ENCODE measurements at places on chromosomes 16 and 17.

- DNase-seq, result no peak
These were observed 28.9 kb downstream of the WIPF2 start for GRCh38 chr17:40247926-40248495.

- DNase-seq, result no peak
These were observed 13.1 kb upstream of the SREBF1 start for GRCh38 chr17:17849845-17850373.

- DNase-seq, result no peak
These were observed 14.5 kb upstream of the VWA3A start for GRCh38 chr16:22077700-22078313.

- no peak for DNase-seq
These were observed 1.9 kb upstream of the CPD start for GRCh38 chr17:30376621-30377452.

DNA sequence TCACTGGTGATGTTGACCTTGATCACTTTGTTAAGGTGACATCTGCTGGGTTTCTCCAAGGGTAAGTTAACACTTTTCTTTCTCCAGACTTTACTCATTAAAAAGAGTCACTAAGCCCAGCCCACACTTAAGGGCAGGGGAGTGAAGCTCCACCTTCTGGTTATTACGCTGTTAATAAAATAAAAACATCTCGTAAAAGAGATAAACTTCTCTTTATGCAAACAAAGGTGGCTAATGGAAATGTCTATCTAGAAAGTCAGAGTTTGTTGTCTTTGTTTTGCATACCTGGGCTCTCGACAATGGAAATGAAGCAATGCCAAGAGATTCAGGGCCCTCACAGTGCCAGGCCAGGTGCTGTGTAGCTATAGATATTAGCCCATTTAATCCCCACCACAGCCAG is 134.4 kb downstream of the ZFHX3 start:
- DNase-seq, result no peak

- DNase-seq, result no peak
These were observed 7.9 kb downstream of the SENP3 start for GRCh38 chr17:7569571-7569970.

GRCh38 chr17:41705271-41705991 is 6.7 kb upstream of the GAST start:
- DNase-seq, result no peak

DNA sequence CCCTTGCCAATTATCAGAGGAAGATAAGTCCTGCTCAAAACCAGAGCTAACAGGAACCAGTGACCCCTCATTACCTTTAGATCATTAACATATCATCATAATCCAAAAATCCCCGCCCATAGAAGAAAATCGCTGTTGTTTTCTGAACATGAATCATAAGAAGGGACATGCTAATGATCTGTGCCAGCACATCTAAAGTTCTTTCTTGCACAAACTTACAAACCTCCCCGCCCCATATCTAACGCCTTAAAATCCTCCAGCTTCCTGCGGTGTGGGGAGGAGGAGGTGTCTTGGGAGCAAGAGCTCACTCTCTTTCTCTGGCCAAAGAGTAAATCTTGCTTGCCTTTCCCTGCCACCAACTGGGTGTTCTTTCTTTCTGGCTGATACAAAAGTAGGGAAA is 78.3 kb downstream of the IRX3 start:
- DNase-seq, result no peak

- no peak for DNase-seq
These were observed 44.7 kb downstream of the SNX11 start for GRCh38 chr17:48152289-48152688.

GRCh38 chr17:46885415-46886309 is 34.3 kb downstream of the WNT9B start:
- no peak for DNase-seq

- no peak for DNase-seq
These were observed at the start of gene ADAP2 for GRCh38 chr17:30921544-30922196. Gene ADAP2, plus strand, starts transcription at chr17:30921945. Its CDS starts 70 bp downstream, at chr17:30922015.

DNA sequence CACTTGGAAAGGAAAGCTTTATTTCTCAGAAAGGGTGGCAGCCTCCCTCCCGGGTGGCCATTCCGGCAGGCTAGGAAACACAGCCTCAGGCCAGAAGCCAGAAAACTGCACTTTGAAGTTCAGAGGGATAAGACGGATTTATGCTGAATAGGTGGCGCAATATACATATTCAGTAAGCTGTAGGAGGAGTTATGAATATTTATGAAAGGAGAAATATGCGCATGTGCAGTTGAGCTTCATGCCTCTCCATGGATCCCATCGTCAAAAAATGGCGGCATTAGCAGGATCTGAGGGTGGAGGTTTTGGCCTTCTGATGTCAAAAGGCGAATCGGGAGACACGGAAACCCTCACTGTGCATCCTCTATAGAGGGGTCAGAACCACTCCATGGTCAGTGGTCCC is 82.3 kb downstream of the KATNIP start:
- no peak for DNase-seq

DNA sequence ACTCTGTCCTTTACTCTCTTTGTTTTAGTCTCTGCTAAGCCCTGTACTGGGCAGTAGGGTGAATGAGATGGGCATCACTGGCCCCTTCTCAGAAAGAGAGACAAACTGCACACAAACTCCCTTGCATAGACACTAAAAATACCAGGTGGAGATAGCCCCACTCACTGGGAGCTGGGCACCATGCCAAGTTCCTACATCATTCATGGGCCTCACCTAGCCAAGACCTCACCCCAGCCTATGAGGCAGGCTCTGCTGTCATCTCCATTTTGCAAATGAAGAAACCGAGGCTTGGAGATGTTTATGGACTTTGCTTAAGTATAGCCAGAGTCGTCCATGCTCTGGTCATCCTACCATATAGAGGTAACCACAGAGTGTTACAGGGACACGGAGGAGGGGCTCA is 499.8 kb upstream of the CDH11 start:
- no peak for DNase-seq

DNA sequence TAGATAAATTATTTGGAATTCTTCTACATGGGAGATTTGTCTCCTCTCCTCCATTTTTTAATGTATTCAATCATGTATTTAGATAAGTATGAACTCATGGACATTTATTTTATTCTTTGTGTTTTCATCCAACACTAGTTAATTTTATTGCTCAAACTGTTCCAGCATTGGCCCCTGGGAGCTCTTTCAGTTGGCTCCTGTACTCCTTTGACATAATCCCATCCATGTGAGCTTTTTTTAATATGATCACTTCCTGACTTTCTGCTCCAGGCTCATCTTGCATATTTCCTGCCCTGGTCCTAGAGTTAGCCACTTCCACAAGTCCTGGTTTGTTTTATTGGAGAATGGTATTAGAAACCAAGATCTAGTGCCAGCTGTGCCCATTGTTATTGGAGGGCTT is 419.0 kb upstream of the CDH11 start:
- DNase-seq, result no peak

GRCh38 chr16:87143661-87144121 is 173.5 kb downstream of the C16orf95 start:
- no peak for DNase-seq

- DNase-seq, result no peak
These were observed 7.7 kb downstream of the HAPSTR1 start for GRCh38 chr16:9099131-9099625.

DNA sequence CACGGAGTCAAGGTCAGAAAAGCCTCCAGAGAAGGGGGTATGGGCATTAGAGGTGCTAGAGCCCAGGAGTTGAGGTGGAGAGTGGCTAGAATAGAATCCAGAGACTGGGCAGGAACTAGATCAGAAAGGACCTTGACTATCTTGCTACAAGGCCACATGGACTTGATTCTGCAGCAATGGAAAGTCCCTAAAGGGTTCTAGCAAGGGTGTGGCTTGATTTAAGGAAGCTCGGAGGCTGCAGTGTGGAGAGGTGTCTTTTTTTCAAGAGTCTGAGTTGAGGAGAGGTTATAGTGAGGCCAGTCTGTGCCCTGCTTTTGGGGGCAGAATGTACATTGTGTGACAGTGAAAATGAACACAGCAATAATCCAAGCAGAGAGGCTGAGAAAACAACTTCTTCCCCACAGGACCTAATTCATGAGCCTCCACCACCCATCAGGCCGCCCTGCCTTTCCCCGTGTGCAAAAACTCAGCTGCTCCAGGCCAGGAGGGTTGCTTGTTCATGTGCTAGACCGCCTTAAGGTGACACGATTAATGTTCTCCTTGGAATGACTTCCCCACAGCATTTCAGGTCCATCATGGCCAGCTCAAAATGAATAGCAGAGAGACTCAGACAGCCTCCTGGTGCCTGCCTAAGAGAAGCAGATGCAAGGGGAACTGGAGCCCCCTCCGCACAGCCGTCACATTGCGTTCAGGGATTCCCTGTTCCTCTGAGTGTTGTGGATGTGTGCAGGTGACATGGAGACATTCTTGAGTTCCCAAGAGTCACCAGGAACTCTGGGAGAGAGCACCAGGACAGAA is 8.7 kb upstream of the BEAN1 start:
- no peak for DNase-seq

GRCh38 chr17:82168568-82168967 is 44.1 kb downstream of the CCDC57 start:
- no peak for DNase-seq

DNA sequence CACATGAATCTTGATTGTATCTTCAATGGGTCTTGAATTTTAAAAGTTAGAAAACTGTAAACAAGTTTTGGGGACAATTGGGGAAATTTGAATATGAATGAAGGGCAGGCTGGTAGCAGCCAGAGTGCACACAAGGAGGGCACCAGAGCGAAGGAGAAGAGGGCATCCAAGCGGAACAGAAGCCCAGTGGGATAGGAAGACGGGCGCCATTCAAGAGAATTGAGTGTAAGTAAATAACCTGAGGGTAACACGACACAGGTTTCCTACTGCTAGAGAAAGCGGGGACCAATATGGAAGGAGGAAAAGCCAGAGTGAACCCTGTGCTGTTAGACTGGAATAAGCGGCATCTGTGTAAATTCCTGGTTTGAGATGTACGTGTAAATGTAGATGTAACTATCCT is 115.1 kb upstream of the CCL2 start:
- no peak for DNase-seq

- no peak for DNase-seq
These were observed 2.9 kb downstream of the ACSF2 start for GRCh38 chr17:50428831-50429424.

GRCh38 chr16:12903407-12904328 is 2.3 kb downstream of the SHISA9 start:
- no peak for DNase-seq

DNA sequence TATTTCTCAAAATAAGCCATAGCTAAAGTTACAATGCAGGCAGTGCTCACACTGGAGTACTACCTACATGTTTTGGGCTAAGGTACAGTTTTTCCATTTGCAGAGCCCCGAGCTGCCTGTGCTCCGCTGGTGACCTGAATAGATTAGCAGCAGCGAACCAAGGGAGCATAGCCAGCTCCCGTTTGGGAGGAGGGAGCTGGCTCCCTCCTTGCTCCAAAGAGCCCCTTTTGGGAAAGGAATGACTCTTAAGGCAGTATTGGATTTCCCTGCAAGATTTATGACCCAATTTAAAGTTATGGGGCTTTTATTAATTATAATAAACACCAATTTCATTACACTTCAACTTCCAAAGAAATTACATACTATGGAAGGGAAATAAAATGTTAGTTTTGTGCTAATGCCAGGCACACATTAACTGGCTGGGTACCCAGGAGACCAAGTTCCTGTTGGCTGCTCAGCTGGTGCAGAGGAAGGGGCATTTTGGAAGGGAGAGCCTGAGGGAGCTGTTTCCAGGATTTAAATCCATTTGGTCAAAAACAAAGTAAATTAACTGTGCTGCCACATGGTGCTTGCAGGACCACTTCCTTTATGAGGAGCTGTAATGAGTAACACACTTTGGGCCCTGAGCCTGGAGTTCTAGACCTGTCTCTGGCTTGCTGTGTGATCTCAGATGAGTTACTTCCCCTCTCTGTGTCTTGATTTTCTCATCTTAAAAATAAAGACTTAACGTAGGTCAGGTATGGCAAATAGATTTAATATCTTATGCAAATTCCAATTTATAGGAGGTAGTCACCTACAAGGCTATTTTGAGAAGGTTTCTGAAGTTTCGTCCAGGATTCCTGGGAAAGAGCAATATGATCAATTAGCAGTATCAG is 362.1 kb upstream of the CCL2 start:
- DNase-seq, result no peak

- no peak for DNase-seq
These were observed at the start of gene METRNL for GRCh38 chr17:83079352-83079747. Gene METRNL, plus strand, starts transcription at chr17:83079609. Its CDS starts 207 bp downstream, at chr17:83079816.

GRCh38 chr17:55895112-55895759 is 144.4 kb downstream of the PCTP start:
- no peak for DNase-seq

GRCh38 chr17:70034158-70034557 is 40.9 kb upstream of the KCNJ16 start:
- DNase-seq, result no peak

GRCh38 chr16:17078931-17079631 is 391.7 kb downstream of the XYLT1 start:
- DNase-seq, result no peak

DNA sequence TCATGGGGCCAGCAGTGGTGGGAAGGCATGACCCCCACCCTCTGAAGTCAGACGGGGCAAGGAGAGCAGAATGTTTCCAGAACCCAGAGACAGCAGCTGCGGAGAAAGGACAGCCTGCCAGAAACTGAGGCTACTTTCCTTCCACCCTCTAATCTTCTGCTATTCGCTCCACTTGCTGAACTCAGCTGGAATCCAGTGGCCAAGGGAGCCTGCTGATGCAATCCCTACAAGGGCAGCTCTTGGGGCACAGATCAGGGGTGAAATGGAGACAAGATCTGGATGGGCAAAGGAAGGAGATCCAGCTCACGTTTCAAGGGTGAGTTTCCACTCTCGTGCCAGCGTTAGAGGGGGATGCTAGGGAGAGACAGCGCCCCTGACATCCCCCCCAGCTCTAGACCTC is 479.1 kb downstream of the SLC39A11 start:
- no peak for DNase-seq

DNA sequence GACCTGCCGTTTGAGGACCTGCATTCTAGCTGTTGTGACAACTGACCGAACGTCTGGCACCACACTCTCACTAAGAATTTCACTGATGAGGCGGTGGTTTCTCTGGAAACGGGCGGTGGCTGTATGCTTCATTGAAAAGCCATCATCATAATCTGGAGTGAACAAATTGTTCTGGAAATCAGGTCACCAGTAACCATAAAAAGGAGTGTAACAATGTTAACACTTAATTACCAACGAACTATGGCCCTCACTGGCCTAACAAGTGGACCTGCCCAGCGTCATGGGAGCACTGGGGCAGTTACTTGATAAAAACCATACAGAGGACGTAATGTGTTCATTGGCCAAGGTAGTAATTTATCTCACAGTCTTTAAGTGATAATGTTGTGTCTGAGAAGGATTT is 15.4 kb downstream of the SMARCE1 start:
- no peak for DNase-seq

Data from esophagus muscularis mucosa (tissue), 4 donors.